Left kidney (tissue), 8 donors: ENCODE measurements at places on chromosomes 1 and 21.

GRCh38 chr1:29620631-29621030 is 384.3 kb downstream of the PTPRU start:
- no peak for DNase-seq

- no peak for DNase-seq
Observed at GRCh38 chr1:213985209-213986019, 2.4 kb upstream of the PROX1 start.

- DNase-seq: no peak
Observed at GRCh38 chr1:16077406-16078245, 4.2 kb upstream of the FAM131C start.

DNA sequence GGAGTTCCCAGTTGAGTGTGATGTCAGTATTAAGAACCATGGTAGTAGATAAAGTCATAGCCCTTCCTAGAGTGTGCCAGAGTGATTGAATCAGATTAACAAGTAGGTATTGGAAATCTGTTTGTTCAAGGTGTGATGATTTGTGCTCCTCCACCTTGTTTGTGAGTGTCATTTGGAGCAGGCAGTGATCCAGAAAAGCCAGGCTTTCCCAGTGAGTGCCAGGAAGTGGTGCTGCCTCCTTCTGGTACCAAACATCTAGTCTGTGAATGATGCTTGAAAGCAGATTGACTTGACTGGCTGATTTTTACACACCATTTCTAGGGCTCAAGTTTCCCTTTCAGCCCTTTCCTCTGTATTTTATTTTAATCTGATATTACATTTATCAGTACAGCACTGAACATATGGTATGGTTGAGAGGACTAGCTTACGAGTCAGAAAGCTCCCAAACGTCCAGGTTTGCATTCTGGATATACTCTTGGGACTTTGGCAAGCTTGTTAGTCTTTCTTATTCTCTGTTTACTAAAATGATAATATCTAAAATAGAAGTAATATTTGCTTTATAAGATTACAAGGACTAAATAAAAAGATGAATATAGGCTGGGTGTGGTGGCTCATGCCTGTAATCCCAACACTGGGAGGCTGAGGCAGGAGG is 100.7 kb downstream of the PATJ start:
- no peak for DNase-seq

- no peak for DNase-seq
Observed at GRCh38 chr1:30998171-30998570, 67.3 kb downstream of the PUM1 start.

- peak; percentile 70 for DNase-seq
Observed at GRCh38 chr1:36366091-36366661, 19.5 kb downstream of the STK40 start.

- DNase-seq: no peak
Observed at GRCh38 chr1:84452436-84452835, 26.6 kb upstream of the RPF1 start.

DNA sequence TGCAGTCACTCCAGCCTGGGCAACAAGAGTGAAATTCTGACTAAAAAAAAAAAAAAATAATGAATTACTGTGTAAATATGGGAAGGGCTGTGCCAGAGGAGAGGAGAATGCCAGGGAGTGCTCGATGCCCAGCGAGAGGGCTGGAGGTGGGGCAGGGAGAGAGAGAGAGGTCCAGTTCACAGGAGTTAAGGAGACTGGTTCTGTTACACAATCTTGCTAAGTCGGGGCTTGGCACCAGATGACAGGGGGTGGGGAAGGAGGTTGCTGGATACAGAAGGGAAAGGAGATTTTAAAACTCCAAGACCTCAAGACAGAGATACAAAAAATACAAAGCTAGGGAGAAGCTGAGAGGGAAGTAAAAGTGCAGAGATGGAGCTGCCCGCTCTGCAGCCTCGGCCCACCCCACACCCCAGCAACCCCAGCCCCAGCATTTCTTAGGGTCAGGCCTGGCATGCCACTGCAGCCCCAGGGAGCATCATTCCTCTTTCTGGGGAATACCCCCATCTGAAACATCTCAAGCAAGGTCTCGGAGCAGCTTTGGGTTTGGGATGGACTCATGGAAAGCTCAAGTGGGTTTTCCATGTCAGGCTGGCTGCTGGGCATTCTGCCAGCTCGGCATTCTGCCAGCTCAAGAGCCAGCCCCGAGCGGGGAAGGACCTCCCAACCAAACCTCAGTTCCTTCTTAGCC is 991 bp downstream of the SELENBP1 start:
- peak; percentile 41 for DNase-seq
